ENCODE measurements at places on chromosomes 1 and 21. TPM values are rescaled to one million over a fixed set of nuclear protein-coding genes. Genes with fewer than 3 reads are reported as not detected.

- no peak for DNase-seq
Observed at GRCh38 chr1:209109001-209109785, 474.3 kb upstream of the CAMK1G start.

DNA sequence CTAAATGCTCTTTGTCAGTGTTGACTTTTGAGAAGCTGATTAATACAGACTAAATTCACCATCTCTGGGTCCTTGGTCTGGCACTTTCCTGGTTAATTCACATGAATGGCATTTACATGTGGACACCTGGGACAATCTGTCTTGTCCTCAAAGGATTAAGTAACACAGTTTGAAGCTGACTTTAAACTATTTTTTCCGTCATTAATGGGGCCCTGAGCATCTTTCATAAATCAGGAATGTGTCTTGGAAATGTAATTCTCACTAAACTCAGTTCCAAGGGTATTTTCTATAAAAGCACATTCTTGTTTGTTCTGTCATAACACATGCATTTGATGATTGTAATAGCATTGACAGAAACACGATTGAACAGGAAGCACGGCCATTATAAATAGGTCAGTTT lies 26.7 kb upstream of the NBL1 start:
- DNase-seq = no peak

Gene RAD54L
- total RNA-seq = 16.8 TPM

DNA sequence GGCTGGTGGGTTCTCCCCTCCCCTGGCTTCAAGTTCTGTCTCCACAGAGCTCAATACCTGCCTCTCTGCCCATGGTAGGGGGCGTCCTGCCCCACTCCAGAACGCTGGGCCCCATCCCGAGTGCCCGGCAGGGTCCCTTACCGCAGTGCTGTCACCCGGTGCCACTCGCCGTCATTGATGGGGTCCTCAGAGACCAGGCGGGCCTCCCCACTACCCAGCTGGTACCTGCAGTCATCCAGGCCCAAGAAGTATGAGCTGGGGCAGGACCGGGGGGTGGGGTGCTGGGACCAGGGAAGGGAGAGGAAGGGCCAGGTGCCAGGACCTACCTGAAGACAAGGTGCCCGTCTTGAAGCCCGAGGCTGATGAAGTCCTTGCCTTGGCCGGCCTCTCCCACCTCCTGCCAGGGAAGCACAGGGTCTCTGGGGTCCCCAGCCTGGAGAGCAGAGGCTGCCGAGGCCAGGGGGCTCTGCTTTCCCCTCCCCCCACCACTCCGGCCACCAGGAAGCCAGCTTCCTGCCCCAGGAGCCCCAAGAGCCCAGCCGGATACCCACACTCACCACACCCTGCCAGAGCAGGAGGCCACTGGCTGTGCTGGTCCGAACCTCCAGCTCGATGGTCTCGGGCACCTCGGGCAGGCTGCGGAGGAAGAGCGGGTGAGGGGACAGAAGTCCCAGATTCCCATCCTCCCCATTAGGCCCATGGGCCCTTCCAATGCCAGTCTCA lies 12.1 kb downstream of the LDLRAD2 start:
- DNase-seq = no peak

- DNase-seq = no peak
Observed at GRCh38 chr1:68270951-68271350, 38.6 kb upstream of the WLS start.

Gene FLAD1
- total RNA-seq = 39.9 TPM

DNA sequence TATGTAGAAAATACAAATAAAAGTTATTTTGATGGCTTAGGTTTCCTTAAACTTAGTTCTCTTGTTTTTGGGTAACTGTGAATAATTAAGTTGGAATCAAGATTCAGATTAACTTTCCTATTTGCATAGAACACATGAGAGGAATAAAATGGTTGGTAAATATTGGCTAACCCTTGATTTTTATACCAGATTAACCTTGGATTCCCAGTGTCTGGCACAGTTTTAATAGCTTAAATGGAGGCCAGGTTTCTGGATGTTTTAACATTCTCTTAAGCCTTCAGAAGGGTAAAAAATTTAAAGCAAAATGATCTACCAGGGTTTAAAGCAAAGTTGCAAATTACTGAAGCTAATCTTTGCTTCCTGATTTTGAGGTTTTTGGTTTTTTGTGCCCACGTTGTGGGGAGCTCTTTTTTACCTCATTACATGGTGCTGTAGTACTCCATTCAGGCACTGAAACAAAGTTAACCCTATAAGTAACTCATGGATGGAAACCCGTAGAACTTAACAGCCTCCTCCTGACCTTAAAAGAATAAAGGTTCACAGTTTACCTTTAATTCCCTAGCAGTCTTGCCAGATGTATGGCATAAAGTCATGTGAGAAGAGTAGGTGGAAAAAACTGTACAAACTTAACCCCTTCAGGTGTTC lies 8.4 kb upstream of the SPATA1 start:
- DNase-seq = no peak

- no peak for DNase-seq
Observed at GRCh38 chr21:38334866-38335265, 78.1 kb downstream of the KCNJ15 start.

GRCh38 chr1:206872139-206872538 lies 6.7 kb downstream of the IL20 start:
- DNase-seq = no peak

GRCh38 chr1:103516693-103517092 lies 8.8 kb upstream of the RNPC3 start:
- no peak for DNase-seq

DNA sequence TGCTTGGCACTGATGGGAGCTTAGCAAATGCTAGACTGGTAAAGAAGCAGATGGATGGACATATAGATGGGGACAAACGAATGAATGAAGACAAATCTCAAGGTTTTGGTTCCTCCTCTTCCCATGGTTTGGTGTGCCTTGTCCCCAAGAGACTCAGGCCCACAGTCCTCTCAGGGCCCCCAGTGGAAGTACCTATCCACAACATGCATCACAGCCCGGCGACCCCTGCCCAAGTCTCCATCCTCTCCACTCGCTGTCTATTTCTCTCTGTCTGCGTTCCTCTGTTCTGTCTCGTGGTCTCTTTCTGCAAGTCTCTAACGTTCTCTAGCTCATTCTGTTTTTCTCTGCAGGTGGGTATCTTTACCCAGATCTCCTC lies 85.8 kb downstream of the GLIS1 start:
- DNase-seq = no peak

DNA sequence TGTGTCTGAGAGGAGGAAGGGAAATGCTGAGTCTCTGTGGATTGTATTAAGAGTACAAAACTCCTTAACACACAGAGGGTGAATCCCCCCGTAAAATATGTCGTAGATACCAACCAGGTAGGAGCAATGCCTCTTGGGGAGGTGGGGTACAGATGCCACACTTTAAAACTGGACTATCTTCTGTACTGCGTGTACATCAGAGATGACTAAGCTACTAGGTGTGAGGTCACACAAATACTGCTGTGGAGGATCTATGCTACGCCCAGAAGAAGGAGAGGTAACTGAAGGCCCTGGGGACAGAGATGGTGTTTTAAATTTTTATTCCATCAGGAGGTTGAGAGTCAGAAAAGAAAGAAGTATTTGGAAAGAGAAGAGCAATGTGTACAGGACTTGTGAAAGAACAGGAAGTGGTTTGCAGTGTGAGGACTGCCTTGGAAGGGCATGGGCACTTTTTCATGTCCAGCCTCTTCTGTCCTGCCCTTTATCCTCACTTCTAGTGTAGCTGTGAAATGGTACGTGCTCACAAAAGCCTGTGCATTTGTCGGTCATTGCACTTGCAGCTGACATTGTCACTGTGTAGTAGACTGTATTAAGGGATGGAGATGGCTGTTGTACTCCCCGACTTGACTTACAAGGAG lies 287.8 kb upstream of the CHRM3 start:
- no peak for DNase-seq

Gene SELL
- total RNA-seq = 0.06 TPM

GRCh38 chr1:45569571-45569961 lies 14.3 kb upstream of the NASP start:
- DNase-seq = peak; percentile 63

Gene CD1B
- total RNA-seq = not detected

DNA sequence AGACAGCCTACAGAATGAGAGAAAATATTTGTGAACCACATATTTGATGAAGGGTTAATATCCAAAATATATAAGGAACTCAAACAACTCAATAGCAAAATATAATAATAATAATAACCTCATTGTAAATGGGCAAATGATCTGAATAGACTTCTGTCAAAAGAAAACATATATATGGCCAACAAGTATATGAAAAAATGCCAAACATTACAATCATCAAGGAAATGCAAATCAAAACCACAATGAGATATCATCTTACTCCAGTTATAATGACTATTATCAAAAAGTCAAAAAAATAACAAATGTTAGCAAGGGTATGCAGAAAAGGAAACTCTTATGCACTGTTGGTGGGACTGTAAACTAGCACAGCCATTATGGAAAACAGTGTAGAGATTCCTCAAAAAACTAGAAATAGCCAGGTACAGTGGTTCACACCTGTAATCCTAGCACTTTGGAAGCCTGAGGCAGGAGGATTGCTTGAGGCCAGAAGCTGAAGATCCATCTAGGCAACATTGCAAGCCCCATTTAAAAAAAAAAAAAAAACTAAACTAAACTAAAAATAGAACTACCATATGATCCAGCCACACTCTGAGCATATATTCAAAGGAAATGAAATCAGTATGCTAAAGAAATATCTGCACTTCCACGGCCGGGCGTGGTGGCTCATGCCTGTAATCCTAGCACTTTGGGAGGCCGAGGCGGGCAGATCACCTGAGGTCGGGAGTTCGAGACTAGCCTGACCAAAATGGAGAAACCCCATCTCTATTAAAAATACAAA lies 17.3 kb upstream of the TRIM67 start:
- no peak for DNase-seq

GRCh38 chr1:93021539-93022134 lies 57.4 kb upstream of the MTF2 start:
- DNase-seq = peak; percentile 43

DNA sequence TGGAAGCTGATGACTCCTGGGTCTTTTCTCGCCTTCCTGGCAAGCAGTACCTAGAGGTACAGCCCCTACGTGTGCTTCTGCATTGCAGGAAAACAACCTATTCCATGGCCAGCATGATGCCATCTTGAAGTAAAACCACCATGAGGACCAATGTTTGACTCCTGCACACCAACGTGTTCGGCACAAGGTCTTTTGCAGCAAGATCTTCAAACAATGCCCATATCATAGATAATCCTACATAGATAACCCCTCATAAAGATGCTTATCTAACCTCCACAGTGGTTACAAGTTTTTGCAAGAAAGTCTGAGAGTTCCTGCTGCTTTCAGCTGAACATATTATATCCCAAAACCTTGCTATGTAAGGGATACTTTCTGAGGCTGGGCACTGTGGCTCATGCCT lies 141.1 kb upstream of the MAP1LC3C start:
- DNase-seq = no peak

DNA sequence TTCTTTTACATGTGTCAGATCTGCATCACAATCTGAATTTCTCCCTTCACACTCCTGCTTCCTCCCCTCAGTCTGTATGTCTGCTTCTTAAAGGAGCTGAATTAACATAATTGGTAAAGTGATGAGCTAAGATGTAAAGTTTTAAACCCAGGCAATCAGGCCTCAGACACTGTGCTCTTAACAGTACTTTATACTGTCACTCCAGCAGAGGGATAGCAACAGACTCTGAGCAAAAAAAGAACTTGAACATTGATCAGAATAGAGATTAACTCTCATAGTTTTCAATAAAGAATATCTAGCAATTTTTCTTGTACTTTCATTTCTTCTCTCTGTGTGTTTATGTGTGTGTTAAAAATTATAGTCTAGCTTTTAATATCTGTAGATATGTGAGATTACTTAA lies 110.3 kb downstream of the DUSP10 start:
- no peak for DNase-seq

Gene DIO1
- not detected for total RNA-seq

Gene SLC16A4
- 0.85 TPM for total RNA-seq

Gene TRIM17
- total RNA-seq = not detected

Gene UTP25
- 13.5 TPM for total RNA-seq

DNA sequence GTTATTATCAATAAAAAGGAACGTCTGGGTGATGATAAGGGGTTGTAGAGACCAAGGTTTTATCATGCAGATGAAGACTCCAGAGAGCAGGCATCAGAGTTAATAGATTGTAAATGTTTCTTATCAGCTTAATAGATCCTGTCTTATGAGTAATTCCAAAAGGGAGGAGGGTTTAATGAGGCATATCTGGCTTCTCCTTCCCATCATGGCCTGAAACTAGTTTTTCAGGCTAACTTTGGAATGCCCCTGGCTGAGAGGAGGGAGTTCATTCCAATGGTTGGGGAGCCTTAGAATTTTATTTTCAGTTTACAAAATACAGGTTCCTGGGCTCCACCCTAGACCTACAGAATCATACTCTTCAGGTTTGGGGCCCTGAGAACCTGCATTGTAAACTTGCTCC lies 13.5 kb downstream of the PLA2G2D start:
- DNase-seq = no peak

Gene SH3BGR
- 2.2 TPM for total RNA-seq

Gene NCMAP
- total RNA-seq = not detected

Gene NPHS2
- total RNA-seq = not detected

DNA sequence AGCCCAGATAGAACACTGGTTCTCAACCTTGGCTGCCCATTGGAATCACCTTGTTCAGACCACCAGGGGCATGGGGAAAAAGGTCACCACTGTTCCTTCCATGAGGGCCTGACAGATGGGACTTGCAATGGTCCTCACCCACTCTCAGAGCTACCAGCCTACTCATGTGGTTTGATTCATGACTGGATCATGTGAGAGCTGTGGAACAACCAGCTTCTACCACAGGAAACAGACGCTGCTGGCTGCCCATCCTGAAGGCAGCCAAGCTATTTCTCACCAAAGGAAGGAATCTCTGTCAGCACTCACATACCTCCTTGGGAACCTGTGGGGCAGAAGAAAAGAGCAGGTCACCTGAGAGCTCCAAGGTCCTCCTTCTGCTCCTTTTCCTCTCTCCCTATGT lies 53.6 kb downstream of the CAPN8 start:
- DNase-seq = no peak

DNA sequence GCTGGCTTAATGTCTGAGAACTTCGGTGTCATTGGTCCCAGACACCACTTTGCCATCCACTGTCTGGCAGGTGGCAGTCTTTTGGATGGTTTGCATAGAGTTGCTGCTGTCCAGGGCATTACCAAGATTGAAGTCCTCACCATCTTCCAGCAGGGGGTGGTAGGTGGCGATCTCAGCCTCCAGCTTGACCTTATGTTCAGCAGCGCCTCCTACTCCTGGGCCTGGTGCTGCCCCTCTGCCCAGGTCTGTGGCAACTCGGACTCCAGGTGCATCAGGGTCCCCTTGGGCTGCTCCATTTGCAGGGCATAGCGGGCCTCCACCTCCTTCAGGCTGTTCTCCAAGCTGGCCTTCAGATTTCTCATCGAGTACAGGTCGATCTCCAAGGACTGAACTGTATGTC lies 573.3 kb upstream of the NCAM2 start:
- DNase-seq = no peak

DNA sequence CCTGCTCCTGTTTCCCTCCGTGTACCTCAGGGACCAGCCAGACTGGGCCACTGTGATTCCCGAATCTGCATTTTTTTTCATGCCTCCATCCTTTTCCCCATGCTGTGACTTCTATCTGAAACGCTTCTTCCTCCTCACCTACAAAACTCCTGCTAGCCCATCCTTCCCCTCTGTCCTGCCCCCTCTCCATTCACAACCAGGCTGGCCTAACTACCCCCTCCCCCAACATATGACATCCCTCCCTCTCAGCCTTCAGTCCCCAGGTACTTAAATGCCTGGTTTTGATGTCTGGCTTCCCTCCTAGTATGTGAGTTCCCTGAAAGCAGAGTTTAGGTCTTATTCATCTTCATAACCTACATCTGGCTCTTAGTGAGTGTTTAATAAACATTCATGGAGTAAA lies 82.7 kb downstream of the TAS1R2 start:
- no peak for DNase-seq

Data from G401 (cell line).